Liver (tissue), 10 donors: ENCODE measurements at places on chromosomes 7 and 10. TPM values are rescaled to one million over a fixed set of nuclear protein-coding genes. Genes with fewer than 3 reads are reported as not detected.

TMEM229A gene
- total RNA-seq: 0.23 TPM

UNCX gene
- not detected for total RNA-seq

COA1 gene
- total RNA-seq: 37.8 TPM

LIPK gene
- total RNA-seq: not detected

NCOA4 gene
- total RNA-seq: 224 TPM

NPTX2 gene
- 1.5 TPM for total RNA-seq

HOXA3 gene
- 0.28 TPM for total RNA-seq
